ENCODE measurements at places on chromosomes 1 and 21.

- no peak for DNase-seq
- H3K36me3 ChIP-seq: no peaks in the 10 kb centered on the region
- H3K27ac ChIP-seq: no peak overlapping the region
- no peak overlapping the region for H3K4me3 ChIP-seq
Measured at GRCh38 chr21:27622631-27623030, 655.7 kb upstream of the ADAMTS5 start.

DNA sequence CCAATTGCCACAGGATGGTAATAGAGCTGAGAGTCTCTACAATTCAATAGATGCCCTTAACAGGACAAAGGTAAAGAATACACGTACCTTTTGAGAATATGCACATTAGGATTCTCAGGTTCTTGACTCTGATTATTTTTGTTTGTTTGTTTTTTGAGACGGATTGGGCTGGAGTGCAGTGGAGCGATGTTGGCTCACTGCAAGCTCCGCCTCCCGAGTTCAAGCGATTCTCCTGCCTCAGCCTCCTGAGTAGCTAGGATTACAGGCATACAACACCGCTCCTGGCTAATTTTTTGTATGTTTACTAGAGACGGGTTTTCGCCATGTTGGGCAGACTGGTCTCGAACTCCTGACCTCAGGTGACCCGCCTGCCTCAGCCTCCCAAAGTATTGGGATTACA, 48.4 kb downstream of the TIAM1 start:
- H3K27me3 ChIP-seq: no peaks in the 10 kb centered on the region
- no peak for DNase-seq
- H3K36me3 ChIP-seq: peaks cover 29% of the 10 kb centered on the region
- no peak overlapping the region for H3K4me3 ChIP-seq
- H3K27ac ChIP-seq: no peak overlapping the region

- H3K27me3 ChIP-seq: peaks cover 4% of the 10 kb centered on the region
- no peaks in the 10 kb centered on the region for H3K4me1 ChIP-seq
- no peak for DNase-seq
- no peak overlapping the region for H3K27ac ChIP-seq
- H3K36me3 ChIP-seq: peaks cover 7% of the 10 kb centered on the region
- no peak overlapping the region for H3K4me3 ChIP-seq
Measured at GRCh38 chr1:109060707-109061106, 15.1 kb downstream of the TAF13 start.

DNA sequence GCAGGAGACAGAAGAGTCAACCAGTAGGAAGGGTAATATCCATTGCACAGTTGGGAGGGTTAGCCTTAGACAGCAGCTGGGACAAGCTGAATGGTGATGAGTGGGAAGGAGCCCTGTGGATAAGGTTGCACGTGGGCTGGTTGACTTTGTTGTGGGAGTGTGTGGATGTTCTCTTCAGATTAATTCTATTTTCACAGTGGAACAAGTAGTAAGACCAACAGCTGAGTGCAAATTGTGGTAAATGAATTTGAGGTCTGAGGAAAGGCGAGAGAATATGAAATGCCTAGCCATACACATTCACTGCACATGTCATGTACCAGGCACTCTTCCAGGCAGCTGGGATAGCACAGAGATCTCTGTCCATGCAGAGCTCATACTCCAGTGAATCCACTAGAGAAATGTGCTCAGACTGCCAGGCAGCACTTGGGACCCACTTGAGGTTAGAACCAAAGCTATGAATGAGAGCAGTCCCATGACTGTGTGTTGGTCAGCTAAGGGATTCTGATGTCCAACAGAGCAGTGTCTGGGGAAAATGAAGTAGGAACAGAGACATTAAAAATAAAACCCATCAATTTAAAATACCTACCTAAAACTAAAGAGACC, 25.2 kb upstream of the VTCN1 start:
- no peaks in the 10 kb centered on the region for H3K4me1 ChIP-seq
- no peak overlapping the region for H3K4me3 ChIP-seq
- no peaks in the 10 kb centered on the region for H3K27me3 ChIP-seq

- no peaks in the 10 kb centered on the region for H3K36me3 ChIP-seq
- no peak overlapping the region for H3K4me3 ChIP-seq
- H3K27ac ChIP-seq: no peak overlapping the region
- DNase-seq: no peak
- H3K27me3 ChIP-seq: peaks cover 3% of the 10 kb centered on the region
Measured at GRCh38 chr1:157360023-157360390, 192.3 kb downstream of the FCRL5 start.

DNA sequence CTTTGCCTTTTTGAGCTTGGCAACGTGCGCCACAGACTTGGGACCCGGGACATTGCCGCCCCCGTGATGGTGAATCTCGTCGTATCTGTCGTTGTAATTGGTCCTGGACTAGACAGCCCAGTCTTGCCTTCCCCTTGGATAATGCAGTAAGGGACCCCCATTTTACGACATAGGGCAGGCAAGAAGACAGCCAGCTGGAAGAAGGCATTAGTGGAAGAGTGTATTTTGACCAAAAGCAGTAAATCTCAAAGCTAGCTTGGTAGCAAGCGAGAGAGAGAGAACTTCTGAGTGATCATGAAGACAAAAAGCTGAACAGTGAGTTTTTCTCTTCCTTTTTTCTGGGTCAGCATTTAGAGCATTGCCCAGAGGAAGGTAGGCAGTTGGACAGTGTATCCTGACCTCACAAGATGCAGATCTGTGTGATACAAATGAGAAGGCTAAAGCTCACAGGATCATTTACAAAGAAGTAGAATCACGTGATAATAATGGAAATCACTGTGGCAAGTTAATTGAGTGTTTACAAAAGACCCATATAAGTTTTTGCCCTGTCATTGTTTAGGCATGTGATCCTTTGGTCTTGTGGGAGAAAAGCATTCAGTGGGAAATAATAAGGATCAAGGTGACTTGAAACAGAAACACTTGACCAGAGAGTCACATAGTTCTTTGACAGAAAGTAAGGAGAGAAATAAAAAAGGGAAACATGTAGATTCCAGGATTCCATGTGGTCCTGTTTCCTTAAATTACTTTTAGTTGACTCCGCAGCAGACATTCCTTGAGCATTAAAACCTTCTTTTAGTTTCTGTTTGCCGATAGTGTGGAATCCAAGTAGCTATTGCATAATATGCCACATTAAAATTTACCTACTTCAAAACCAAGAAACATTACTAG, 66.3 kb downstream of the CNST start:
- no peak overlapping the region for H3K27ac ChIP-seq
- no peak for DNase-seq
- peaks cover 30% of the 10 kb centered on the region for H3K36me3 ChIP-seq
- peaks cover 6% of the 10 kb centered on the region for H3K4me1 ChIP-seq

DNA sequence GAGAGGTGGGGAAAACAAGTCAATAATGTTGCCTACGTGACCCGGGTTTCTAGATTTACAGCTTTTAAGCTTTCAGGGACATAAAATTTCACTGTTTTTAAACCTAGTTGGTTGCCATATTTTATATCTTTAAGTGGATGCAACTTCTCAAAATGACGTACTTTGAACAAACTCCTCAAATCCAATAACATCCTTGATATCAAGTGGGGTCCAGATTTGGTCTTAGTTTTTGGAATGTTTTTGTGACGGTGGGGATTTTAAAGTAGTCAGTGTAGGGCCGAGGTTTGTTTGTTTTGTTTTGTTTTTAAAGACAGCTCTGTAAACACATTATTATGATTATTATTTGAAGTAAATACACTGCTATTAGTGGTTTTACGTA, 453 bp downstream of the CDKN2C start:
- H3K36me3 ChIP-seq: peaks cover 28% of the 10 kb centered on the region
- peak overlapping the region; percentile 99 for H3K4me3 ChIP-seq
- H3K27ac ChIP-seq: peak overlapping the region; percentile 98
- no peak for DNase-seq

DNA sequence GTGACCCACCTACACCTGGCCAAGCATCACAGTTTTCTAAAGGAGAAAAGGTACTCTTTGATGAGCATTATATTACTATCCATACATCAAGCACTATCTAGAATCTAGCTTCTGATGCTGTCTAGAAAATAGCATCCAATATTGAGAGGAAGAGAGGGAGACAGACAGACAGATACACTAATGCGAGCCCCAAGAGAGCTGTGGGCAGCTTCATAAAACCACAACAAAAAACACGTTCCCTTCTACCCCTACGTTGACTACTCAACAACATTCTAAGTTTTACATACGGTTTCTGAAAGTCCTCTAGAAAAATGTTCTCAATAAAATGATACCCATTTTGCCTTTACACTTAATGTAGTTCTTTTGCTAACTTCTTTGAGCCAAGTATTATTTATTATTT, 221.8 kb downstream of the SLC45A1 start:
- H3K27me3 ChIP-seq: no peaks in the 10 kb centered on the region
- no peak for DNase-seq
- peaks cover 50% of the 10 kb centered on the region for H3K4me1 ChIP-seq
- H3K4me3 ChIP-seq: no peak overlapping the region
- peak overlapping the region; percentile 63 for H3K27ac ChIP-seq

DNA sequence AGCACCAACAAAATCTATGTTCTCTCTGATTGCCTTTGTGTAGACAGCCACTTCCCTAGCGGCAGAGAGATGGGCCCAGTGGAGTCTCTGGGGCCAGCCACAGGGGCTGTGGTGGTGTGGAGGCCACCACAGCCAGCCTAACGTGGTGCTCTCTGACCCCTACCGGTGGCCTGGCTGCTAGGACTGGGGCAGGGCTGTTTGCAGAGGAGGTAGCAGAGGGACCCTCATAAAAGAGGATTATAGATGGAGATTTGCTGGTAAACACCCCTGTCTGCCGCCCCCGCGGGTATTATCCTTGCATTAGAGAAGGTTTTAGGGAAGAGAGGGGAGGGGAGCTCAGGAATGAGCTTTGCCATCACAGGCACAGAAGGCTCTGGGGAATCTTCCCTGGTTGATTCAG, 310.3 kb upstream of the VAMP3 start:
- no peak for DNase-seq
- no peaks in the 10 kb centered on the region for H3K27me3 ChIP-seq

DNA sequence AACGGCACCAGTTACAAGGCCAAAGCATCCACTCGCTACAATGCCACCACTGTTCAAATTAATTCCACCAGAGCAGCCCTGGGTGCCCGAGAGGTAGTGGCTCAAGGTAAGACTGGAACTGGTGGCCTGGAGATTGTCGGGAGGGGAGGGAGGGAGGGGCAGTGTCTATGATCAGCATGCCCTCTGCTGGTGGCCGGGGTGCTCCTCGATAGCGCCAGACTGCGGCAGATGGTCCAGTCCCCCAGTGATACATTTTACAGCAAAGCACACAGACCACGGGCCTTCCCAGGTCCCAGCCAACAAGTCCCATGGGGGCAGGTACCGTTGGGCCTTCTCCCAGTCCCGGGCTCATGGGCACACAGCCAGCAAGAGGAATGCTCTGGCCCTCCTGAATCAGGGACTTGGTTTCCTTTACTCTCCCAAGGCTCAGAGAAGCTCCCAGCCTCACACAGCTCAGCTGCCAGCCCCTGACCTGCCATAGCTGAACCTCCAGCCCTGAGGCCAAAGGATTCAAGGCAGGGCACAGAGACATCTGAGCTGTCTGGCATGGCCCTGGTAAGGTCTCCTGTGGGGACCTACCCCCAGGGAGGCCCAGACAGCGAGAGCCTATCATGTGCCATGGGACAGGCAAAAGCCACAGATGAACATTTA, 15.3 kb downstream of the ACOT7 start:
- DNase-seq: no peak
- H3K4me1 ChIP-seq: no peaks in the 10 kb centered on the region
- no peaks in the 10 kb centered on the region for H3K36me3 ChIP-seq
- no peak overlapping the region for H3K27ac ChIP-seq
- H3K27me3 ChIP-seq: no peaks in the 10 kb centered on the region

DNA sequence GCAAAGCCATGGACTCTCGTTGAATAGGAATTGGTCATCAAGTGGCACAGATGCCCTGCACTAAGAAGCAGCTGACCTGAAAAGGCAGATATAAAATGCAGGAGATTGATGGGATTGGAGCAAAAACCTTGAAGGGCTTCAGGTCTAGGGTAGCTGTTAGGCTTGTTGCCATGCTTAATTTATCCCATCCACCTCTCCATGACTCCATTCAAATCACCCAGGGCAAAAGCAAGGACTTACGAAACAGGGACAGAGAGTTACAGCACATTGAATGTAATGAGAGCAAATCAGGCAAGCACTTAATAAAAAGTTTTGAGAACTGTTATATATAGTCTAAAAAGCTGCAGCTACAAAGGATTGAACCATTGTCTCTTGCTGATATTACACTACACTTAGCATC, 298.2 kb upstream of the ESRRG start:
- no peak overlapping the region for H3K27ac ChIP-seq
- no peaks in the 10 kb centered on the region for H3K4me1 ChIP-seq
- H3K36me3 ChIP-seq: no peaks in the 10 kb centered on the region
- H3K27me3 ChIP-seq: peaks cover 4% of the 10 kb centered on the region
- no peak for DNase-seq

- H3K27ac ChIP-seq: no peak overlapping the region
- H3K27me3 ChIP-seq: peaks cover 56% of the 10 kb centered on the region
- H3K4me1 ChIP-seq: peaks cover 5% of the 10 kb centered on the region
- peaks cover 3% of the 10 kb centered on the region for H3K36me3 ChIP-seq
- DNase-seq: no peak
Measured at GRCh38 chr1:91406773-91407389, 2.2 kb upstream of the HFM1 start.

DNA sequence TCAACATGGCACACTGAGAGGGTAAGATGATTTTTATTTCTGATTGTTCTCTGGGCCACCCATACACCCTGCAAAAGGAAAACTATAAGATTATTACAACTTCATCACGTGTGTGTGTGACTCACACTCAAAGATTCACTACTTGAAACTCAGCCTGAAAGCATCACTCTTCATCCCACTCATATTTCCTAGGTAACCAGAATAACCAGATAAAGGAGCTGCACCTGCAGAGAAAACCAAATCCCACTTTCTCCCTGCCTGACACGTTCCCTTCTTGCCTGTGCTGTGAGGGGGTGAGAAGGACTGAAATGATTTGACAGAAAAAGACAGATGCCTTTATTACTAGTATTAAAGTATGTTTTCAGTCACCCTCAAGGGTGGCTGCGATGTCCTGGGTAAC, 131.6 kb downstream of the TGFBR3 start:
- peaks cover 46% of the 10 kb centered on the region for H3K4me1 ChIP-seq
- DNase-seq: no peak
- peaks cover 16% of the 10 kb centered on the region for H3K36me3 ChIP-seq
